ENCODE measurements at places on chromosomes 4 and X. TPM values are rescaled to one million over a fixed set of nuclear protein-coding genes. Genes with fewer than 3 reads are reported as not detected.

GRCh38 chr4:92791871-92792440 lies 488.2 kb downstream of the GRID2 start:
- no peak for DNase-seq

GRCh38 chrX:46617906-46618305 lies 44.3 kb downstream of the CHST7 start:
- no peak for DNase-seq

DNA sequence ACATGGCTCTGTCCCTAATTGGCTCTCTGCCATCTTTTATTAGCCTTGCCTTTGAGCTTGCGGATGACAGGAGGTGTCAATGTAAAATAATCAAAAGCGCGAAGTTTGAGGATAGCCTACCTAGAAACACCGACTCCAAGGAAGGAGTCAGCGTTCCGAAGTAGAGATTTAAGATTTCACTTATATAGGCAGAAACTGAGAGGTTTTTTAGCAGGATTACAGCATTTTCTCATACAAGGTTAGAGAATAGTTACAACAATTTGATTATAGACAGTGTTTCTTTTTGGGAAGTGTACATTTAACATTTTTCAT lies 499 bp upstream of the NFXL1 start:
- no peak for DNase-seq

- peak; percentile 38 for DNase-seq
These were observed 55.7 kb downstream of the ANTXR2 start for GRCh38 chr4:80017125-80017854.

DNA sequence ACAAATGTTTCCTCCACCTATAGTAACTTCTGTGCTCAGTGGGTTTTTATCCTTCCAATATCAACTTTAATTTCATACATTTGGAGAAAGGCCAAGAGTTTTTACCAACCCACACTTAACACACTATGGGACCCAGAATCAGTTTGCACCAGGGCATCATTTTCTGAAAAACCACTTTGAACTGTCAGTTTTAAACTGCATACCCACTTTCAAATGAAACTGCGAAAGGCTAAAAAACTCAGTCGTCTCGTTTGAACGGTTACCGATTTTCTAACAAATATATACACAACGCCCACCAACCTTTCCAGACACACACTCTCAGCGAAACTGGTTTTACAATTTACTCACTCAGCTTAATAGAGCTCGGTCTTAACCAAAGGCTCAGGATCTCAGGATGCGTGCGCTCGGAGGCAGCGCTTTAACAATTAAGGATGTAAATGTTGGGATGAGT lies 376 bp downstream of the ABCG2 start:
- peak; percentile 54 for DNase-seq

DNA sequence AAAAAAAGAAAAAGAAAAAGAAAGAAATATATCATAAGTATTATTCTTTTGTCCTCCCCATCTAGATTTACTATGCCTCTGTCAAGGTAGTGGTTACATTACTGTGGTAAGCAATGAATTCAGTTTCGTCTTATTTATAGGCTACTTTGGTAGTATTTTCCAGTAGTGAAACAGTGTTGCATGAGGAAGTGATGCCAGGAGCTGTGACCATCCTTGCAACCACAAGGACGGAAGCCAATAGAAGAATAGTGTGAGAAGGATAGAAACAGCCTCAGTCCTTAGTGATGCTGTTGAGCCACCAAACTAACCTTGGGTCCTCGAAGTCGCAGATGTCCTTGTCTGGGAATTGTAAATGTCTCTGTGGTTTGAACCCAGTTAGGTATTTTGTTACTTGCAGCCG lies 328.5 kb downstream of the PPP3CA start:
- no peak for DNase-seq

DNA sequence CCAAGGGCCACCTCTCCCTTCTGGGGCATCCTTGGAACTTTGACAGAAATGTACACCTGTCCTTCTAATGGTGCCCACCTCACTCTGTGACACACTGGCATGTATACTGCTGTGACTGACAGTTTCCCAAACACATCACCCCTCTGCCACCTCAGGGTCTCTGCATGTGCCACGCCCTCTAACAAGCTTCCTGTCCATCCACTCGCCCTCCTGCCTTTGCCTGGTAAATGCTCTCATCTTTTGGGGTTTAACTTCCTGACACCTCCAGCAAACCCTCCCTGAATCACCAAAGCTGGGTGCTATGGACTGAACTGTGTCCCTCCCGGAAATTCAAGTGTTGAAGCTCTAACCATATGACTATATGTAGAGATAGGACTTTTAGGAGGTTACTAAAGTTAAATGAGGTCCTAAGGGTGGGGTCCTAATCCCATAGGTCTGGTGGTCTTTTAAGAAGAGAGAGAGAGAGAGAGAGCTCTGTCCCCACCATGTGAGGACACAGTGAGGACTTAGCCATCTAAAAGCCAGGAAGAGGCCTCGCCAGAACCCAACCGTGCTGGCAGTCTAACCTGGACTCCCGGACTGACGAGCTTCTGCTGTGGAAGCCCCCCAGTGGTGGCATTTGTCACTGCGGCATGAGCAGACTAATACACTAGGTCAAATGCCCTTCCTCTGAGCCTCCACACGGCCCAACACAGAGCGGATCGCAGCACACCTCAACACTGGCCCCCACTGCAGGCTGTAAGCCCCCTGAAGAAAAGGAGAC lies 95.6 kb downstream of the AFAP1 start:
- DNase-seq: peak; percentile 94

DNA sequence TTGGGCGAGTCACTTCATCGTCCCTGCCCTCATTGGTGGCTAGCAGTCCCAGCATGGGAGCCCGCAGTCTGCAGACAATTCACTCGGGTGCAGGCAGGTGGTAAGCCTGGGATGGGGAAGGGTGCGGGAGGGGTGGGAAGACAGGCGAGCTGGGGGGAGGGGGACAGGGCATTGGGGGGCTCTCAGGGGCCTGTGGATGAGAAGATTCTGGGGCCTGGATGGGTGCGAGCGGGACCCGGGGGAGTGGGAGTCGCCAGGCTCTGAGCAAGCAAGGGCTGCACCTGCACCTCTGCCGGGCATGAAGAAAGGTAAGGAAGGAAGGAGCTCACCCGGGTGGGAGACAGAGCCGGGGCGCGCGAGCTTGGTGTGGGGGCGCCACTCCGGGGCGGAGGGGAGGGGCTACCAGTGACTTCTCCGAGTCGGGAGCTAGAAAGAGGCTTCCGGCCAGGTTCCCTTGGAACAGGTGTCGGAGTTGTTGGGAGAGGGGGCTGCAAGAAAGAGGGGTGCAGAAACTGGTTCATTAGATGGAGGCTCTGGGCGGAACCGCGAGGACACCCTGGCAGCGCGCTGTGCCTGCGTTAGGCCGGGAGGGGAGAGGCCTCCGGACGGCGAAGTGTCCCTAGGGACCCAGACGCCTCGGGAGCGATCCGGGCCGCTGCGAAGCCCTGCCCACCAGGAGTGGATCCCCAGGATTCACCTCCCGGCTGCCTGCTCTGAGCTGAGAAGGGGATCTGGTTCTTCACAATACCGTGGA lies 103.4 kb upstream of the PDLIM3 start:
- no peak for DNase-seq

- no peak for DNase-seq
These were observed 470.8 kb downstream of the NKX6-1 start for GRCh38 chr4:84028340-84028739.

- no peak for DNase-seq
These were observed 78.0 kb downstream of the CHRNA9 start for GRCh38 chr4:40412866-40413795.

DNA sequence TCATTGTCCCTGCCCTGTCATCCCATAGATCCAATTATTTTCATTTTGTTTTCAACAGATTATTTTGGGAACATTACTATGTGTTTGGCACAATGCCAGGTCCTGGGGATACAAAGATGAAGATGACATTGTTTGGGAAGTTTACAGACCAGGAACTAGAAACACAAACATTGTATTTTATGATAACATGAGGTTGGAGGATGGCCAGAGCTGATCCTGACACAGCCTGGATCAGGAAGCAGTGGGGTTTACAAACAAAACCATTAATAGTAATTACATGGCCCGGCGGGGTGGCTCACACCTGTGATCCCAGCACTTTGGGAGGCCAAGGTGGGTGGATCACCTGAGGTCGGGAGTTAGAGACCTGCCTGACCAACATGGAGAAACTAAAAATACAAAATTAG lies 29.9 kb downstream of the CLRN2 start:
- DNase-seq: no peak

- DNase-seq: peak; percentile 27
These were observed 9.2 kb upstream of the MAML3 start for GRCh38 chr4:140163029-140163810.

GRCh38 chr4:4578981-4579380 lies 37.1 kb upstream of the STX18 start:
- no peak for DNase-seq

DNA sequence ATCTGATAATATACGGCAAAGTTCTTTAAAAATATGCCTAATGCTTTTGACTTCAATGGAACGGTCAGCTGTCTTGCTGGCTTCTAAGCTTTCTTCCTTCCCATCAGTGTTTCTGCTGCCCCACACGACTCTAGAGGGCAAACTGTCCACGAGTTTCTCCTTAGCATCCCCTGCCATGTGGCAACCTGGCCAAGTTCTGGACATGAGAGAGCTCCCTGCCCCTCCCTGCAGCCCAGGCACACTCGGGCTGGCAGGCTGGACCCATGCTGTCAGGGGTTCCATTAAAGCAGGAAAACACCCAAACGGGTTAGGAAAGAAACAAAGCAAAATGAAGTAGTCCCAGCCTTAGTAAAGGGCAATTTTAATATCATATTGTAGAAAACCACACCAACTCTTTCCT lies 38.8 kb downstream of the KDR start:
- no peak for DNase-seq

DNA sequence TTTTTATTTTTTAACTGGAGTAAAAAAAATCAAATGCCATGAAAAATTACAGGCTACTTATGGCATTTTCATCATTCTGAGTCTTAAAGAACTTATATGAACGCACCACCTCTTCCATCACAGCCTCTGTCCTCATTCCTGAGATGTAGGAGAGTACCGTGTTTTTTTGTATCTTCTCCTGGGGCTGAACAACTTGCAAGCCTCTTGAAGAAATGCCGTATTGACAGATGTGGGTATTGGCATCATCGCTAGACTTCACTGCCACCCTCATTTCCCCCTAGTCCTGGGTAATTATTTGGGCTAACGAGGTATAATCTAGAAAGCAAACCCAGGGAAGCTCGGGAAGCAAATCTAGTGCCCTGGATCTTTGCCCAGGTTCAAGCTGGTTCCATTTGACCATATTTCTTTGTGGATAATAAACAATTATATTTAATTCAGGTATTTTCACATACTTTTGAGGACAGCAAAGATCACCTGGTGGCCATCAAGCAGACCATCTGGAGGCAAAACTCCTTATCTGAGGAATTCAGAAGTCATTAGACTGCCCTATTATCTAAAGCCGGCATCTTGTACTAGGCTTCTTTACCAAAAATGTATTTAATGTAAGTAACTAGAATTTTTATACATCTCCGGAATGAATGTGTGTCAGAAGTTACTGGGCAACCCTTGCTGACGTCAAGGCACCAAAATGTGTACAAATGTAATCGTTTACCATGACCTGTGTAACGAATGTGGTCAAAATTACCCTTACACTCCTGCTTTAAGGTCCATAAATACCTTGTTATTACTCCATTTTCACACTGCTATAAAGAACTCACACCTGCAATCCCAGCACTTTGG lies 55.9 kb upstream of the WDR19 start:
- DNase-seq: no peak

GRCh38 chr4:185120631-185120946 lies 22.5 kb upstream of the SLC25A4 start:
- DNase-seq: no peak

DNA sequence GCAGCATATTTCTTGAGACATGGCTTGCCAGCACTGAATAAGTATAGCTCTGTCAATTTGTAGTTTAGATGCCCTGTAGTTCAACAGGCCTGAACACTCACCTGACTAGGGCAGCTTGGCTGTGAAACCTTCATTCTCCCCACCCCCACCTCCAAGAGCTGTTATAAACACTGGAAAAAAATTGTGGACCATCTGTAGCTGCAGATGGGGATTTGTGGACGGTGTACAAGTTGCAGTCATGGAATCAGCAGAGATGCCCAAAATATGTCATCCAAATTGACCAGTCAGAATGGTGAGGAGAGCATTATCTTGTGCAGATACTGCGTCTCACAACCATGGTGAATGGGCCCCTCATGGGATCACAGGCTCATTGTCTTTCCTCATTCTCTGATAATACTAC lies 76.2 kb upstream of the PAQR3 start:
- DNase-seq: no peak

DNA sequence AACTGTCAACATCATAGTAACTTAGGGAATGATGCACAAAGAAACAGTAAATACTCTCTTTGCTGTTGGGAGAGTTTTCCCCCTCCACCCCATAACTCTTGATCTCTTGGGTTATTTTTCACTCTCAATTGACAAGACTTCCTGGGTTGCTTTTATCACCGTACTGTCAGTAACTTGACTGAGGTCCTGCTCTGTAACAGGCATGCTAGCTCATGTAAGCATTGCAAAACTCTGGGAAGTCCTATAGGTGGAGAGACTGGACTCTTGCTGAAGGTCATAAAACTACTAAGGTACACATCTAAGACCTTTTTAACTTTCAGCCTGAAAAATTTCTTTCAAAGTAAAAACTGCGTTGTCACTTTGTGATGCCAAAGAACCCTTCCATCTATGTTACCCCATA lies 10.9 kb downstream of the SHROOM3 start:
- no peak for DNase-seq

DNA sequence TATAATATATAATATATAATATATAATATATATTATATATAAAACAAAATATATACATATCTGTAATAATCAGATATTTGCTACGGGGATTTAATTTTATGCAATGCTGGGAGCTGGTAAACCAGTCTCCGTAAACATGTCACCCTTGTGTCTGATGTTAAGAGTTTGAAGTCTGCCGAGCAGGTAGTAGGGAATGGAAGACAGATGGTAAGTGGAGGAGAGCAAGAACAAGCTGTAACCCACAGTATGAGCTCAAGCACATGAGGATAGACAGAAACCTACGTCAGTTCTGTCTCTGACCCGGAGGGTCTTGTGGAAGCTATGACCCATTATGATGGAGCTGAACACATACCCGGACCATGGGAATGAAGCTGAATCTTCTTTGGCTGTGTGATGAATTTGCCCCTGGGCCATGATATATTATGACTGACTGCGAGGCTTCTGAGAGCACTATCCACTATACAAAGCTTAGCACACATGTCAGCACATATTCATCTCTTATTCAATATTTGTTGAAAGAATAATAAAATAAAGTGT lies 46.2 kb downstream of the TIGD2 start:
- no peak for DNase-seq

DNA sequence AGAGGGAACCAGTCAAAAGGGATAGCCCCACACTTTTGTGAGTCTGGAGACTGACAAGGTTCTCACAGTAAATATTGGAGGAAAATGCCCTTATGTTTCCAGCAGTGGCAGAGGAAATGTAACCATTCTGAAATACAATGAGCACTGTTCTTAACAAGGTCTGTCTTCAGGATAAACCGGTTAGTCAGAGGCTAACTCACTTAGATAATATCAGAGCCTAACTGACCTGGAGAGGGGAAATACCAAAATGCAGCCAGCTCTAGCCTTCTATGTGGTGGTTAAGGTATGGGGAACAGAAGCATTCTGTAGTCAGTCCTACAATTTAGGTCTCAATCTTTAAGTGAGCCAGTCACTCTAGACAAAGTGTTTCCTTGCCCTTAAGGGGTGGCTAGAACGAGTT lies 70.8 kb downstream of the TBCK start:
- no peak for DNase-seq

PSAPL1 gene
- not detected for total RNA-seq

ZNF595 gene
- total RNA-seq: 39.3 TPM

VCX2 gene
- total RNA-seq: not detected

DIPK2B gene
- total RNA-seq: not detected

RLIM gene
- 41.1 TPM for total RNA-seq

SPANXA2 gene
- 25.7 TPM for total RNA-seq

SMR3B gene
- not detected for total RNA-seq

TCEAL7 gene
- 6.5 TPM for total RNA-seq

POU4F2 gene
- total RNA-seq: 0.03 TPM

PTPN13 gene
- 3.0 TPM for total RNA-seq

All from Daoy (cell line).